ENCODE measurements at places on chromosomes 1 and 21.

GRCh38 chr1:221344693-221345092 lies 397.2 kb downstream of the DUSP10 start:
- no peak for DNase-seq

DNA sequence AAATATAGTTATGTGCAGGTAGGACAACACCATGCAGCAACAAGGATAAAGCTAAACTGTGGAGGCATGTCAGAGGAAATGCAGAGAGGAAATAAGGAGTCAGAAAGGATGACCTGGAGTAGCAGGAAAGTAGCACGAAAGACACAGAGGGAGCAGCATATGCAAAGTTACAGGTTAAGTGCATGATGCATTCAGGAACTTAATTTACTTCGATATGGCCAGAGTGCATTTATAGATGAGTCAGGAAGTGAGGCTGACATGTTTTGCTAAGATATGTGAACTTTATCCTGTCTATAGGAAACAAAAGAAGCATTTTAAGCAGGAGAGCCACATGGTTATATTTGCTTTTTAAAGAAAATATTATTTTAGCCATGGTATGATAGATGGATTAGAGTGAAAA lies 15.4 kb upstream of the MUTYH start:
- no peak for DNase-seq

GRCh38 chr21:27426196-27426595 lies 459.3 kb upstream of the ADAMTS5 start:
- DNase-seq: no peak

DNA sequence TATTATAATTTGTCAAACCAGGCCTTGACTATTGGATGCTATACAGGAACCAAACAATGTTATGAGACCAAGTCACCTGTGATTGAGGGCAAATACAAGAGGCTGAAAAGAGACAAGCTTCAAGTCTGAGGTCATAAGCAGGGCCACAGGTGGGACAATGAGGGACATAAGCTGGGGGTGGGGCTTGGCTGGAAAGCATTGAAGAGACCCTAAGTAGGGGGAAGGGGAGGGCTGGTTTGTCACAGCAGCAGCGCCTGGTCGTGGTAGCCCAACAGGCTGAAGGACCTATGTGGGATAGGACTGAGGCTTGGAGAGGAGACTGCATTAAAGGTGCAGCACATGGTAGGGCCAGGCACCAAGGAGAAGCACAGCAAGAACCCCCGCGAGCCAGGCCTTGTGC lies 17.9 kb downstream of the HMGN2 start:
- no peak for DNase-seq

DNA sequence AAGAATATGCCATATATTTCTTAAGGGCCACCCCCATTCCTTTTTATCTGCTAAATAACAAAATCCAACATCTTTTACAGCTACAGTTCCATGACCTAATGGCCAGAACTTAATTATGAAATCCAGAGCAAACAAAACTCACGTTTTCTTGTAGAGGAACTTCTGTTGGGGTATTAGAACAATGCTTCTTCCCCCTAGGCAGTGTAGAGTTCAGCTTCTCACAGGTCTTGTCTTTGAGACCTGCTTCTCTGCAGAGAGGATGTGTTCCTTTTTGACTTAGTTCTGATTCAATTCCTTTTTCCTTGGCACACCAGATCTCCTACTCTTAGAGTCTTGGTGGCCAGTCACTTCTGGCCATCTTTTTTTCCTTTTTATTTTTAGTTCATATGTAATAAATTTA lies 22.2 kb downstream of the VAV3 start:
- no peak for DNase-seq

DNA sequence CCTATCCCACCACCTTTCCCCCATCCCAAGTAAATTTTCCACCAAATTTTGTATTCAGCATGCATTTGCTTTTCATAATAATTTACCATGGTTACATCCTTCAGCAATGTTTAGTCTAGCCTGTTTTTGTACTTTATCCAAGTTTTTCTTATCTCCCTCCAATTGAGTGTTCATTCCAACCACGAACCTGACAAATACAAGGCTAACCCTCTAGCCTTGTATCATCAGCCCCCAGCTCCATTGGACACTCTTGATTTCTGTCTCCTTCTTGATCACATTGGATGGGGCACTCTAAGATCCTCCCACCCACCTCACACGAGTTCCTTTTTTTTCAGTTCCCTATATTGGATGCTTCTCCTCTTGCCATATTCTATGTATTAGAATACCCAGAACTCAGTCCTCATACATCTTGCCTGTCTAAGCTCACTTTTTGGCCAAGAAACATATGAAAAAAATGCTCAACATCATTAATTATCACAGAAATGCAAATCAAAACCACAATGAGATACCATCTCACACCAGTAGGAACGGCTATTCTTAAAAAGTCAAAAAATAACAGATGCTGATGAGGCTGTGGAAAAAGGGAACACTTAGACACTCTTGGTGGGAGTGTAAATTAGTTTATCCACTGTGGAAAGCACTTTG lies 40.5 kb upstream of the SLC35F3 start:
- DNase-seq: no peak

DNA sequence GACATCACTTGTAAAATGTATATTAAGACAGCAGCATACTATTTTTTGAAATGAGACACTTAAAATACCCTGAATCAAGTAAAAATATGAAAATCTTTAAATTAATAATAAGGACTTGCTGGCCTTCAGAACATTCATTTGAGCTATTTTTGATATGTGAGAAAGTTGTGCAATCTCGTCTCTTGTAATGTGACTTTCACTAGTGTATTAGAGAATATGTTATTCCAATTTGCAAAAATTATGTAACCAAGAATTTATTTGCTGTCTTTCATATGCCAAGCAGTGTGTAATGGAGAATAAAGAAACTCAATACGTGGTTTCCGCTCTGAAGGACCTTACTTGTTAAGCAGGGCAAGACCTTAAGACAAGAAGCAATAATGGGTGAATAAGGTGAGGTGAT lies 375.0 kb upstream of the RUNX1 start:
- no peak for DNase-seq
